ENCODE measurements at places on chromosomes 11 and 22.

GRCh38 chr11:61585115-61585514, 4.2 kb upstream of the SYT7 start:
- no peak for DNase-seq

GRCh38 chr11:61142424-61142823, 18.8 kb downstream of the VPS37C start:
- no peak for DNase-seq

DNA sequence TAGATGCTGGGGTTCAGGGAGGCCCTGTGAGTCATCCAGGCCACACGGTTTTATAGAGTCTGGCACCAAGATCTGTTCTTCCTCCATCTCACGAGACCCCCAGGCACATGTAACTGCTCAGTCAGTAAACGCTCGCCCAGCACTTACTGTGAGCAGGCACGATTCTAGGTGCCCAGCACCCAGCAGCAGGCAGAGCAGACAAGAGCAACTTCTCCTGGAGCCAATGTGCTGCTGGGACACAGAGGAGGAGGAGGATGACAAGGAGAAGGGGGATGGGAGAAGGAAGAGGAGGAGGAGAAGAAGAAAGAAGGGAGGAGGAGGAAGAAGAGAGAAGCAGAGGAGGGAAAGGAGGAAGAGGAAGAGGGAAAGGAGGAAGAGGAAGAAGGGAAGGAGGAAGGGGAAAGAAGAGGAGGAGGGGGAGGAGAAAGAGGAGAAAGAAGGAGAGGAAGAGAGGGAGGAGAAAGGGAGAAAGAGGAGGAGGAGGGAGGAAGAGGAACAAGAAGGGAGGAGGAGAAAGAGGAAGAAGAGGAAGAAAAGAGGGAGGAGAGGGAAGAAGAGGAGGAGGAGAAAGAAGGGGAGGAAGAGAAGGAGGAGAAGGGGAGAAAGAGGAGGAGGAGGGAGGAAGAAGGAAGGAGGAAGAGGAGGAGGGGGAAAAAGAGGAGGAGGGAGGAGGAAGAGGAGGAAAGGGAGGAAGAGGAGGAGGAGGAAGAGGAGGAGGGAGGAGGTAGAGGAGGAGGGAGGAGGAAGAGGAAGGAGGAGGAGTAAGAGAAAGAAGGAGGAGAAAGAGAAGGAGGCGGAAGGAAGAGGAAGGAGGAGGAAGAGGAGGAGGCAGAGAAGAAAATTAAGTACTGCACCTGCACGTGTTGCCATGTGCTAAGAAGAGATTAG, 77.6 kb upstream of the RTL6 start:
- DNase-seq = no peak

DNA sequence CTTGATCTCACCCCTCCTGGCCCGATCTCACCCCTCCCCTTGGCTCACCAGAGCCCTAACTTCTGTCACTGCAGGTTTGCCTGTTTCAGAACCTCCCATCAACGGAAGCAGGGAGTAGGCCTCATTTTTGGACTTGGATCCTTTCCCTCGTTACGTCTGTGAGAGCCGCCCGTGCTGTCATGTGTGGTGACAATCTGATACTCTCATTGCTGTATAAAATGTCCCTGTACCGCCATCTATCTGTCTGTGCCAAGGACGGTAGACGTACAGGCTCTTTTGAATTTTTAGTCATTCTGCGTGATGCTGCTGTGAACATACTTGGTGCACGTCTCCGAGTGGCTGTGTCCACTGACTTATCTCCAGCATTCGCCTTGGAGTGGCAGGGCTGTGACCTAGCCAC, 1163.1 kb downstream of the BRD1 start:
- DNase-seq = no peak

- DNase-seq = no peak
Measured at GRCh38 chr11:17803754-17804334, 69.3 kb downstream of the KCNC1 start.
